H4 (cell line): ENCODE measurements at places on chromosomes 4 and X. TPM values are rescaled to one million over a fixed set of nuclear protein-coding genes. Genes with fewer than 3 reads are reported as not detected.

The TMEM255A gene
- total RNA-seq: 4.0 and 4.2 TPM in 2 replicates

The ARSJ gene
- 21.4 and 24.4 TPM in 2 replicates for total RNA-seq

The GAGE12H gene
- total RNA-seq: not detected in 2 replicates

The GBA3 gene
- total RNA-seq: 0.04 TPM in 1 of 2 replicates, not detected in the other

The IQCM gene
- total RNA-seq: not detected in 2 replicates

The ZIC3 gene
- 0.02 TPM in 1 of 2 replicates, not detected in the other for total RNA-seq

The DCAF4L1 gene
- total RNA-seq: 0.14 TPM in 1 of 2 replicates, not detected in the other

The ZNF595 gene
- total RNA-seq: 52.9 and 85.6 TPM in 2 replicates

DNA sequence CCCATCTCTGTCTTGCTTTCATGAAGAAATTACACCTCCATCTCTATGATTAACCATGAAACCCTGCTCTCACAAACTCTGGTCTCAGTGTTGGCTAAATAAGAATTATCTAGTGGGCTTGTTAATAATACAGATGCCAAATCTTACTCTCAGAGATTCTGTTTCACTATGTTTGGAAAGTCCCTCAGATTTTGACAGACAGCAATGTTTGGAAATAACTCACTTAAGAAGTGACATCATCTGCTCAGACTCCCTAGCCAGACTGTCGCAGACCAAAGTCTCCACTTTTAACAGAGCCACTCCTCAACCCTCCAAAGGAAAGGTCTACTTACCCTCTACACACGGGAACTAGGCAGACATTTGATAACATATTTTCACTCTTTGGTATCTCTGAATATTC, 328.5 kb upstream of the FGF16 start:
- no peak for DNase-seq

DNA sequence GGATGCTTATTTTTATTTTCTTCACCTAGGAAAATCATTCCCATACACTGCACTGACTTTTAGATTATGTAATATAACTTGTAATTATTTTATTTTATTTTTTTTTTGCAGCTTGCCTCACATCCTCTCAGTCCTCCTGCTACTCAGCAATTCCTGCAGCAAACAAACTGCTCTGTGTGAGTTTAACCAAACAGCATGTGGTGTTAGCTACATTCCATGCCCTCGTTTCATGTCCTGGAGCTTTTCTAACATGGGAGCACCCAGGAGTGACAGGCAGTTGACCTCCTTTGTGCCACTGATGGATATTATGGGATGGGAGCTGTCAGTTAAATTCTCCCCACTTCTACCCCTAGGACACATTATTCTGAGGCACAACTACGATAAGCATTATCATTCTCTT, 24.8 kb downstream of the CXCL1 start:
- DNase-seq: no peak

GRCh38 chrX:68710870-68711576, 63.6 kb downstream of the STARD8 start:
- DNase-seq: peak; percentile 32

- DNase-seq: peak; percentile 53
These were observed 70.0 kb upstream of the TSPAN5 start for GRCh38 chr4:98728433-98728832.

- no peak for DNase-seq
These were observed 32.9 kb downstream of the USP9X start for GRCh38 chrX:41118156-41118555.

DNA sequence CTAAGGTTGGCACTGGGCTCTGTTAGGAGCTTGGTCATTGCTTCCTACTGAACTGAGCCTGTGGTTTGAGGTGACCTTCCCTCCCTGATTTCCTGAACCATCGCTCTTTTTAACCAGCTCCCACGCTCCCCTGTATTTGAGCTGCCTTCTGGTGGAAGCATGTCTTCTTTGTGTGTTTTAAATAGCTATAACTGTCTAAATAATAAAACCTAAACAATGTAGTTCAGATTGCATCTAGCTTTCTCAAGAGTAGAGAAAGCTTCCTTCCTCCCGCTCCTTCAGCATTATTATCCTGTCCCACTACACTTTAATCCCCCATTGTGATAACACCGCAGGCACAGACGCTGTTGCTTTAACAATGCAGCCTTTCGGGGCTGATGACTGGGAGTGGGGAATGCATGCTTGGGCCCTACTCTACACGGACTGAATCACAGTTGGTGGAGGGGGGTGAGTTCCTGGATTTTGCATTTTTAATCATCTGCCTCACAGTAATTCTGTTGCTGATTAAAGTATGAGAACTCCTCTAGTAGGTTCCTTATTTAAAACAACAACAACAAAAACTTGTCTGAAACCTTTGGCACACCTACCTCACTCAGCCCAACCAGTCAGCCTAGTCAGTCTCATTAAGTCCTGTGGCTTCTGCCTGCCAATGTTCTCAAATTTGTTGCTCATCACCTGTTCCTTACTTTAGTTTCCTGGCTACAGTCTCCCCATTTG, 6.6 kb downstream of the SMS start:
- no peak for DNase-seq

DNA sequence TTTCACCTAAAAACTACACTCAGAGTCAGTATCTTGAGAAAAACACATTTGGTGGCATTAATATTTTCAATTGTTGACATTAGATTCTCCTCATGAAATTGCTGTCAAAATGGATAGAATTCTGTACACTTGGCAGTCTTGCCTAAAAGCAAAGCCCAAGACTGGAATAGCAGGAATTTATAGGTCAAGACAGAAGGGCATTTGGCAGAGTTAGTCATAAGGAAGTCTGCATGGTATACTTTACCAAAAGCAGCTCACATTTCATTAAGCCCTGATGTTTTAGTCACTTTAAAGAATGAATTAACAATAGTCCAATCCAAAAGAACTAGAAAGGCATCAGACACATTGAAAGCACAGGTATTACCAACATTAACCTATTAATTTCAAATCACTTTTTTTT, 7.1 kb downstream of the CCDC160 start:
- peak; percentile 5 for DNase-seq

- DNase-seq: peak; percentile 37
These were observed 342.3 kb downstream of the GRXCR1 start for GRCh38 chr4:43234626-43235415.

DNA sequence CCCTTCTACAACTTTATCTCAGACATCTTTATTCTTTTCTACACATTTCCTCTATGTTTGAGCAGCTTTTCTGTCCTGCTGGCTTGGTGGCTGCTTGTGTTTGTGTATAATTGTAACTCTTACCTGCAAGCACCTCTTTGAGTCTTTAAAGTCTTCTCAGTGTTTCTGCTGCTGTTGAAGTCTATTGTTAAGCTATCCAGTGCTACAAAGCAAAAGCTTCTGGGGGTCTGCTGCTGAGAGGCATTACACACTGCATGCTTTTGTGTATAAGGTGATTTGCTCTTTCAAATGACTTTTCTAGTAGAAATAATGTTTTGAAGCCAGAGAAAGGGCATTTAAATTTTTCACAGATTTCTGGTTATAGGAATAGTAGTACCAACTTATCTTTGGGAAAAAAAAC, 241.8 kb downstream of the DTHD1 start:
- no peak for DNase-seq

DNA sequence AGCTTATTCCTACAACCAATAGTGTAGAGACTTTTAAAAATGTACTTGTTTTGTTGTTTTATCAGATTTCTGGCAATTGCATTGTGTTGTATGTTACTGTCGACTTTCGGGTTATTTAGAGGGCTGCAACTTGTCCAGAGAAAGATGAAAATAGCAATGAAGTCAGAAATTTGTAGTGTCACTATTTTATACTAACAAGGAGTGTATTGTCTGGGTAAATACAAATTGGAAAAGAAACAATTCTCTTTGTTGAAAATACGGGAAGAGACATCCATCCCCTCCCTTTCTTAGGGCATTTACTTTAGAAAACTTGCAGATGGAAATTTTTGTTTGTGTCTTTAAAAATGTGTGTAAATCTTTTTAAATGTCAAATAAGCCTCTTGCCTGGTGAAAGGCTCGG, 792.0 kb downstream of the PCDH18 start:
- DNase-seq: no peak

DNA sequence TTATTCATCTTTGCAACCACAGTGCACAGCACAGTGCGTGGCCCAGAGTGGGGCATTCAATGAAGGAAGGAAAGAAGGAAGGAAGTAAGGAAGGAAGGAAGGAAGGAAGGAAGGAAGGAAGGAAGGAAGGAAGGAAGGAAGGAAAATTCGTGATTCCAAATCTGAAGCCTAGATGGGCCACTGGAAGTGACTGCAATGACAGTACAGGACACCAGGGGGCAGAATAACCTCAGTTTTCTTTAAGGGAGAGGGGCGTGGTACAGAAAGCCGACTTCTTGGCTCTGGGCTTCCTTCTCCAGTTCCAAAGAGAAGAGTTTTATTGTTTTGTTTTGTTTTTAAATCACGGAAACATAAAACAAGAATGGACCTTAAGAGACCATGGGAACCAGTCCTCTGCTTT, 47.8 kb downstream of the APLN start:
- DNase-seq: peak; percentile 24

- DNase-seq: no peak
These were observed 286.8 kb downstream of the CRLF2 start for GRCh38 chrX:925652-926061.

GRCh38 chr4:6917461-6918271, 8.0 kb downstream of the TBC1D14 start:
- peak; percentile 92 for DNase-seq

DNA sequence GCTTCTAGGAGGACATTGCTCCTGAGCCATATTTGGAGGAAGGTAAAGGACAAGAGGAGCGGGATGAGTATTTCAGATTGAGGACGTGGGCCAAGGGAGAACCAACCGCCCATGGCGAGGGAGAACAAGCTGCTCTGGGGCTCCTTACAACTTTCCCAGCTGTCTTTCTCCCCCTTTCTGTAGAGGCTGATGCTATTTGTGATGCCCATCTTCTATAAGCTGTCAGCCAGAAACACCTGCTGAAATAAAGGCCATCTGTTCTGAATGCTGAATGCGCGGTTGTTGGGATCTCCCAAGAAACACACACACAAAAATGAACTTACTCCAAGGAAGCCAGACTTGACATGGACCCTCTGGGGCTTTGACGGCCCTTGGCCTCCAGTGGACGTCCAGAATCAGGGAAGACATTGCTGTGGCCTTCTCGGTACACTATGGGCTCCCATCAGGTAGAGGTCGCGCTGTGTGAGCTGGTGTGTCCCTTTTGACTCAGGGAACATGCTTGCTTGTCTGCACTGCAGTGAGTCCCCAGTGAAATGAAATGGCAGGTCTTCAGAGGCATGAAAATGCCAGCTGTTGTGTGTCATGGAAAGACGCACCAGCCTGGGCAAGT, 30.9 kb downstream of the RWDD4 start:
- DNase-seq: no peak

GRCh38 chr4:102608190-102608589, 107.0 kb downstream of the NFKB1 start:
- no peak for DNase-seq

GRCh38 chrX:129427267-129427666, 96.0 kb downstream of the SMARCA1 start:
- DNase-seq: no peak

- DNase-seq: no peak
These were observed 345.4 kb downstream of the STIM2 start for GRCh38 chr4:27206009-27206408.

GRCh38 chrX:133373386-133374079, 41.8 kb downstream of the GPC4 start:
- no peak for DNase-seq

- DNase-seq: no peak
These were observed 37.6 kb downstream of the WFS1 start for GRCh38 chr4:6307230-6307629.
